ENCODE measurements at places on chromosomes 6 and 20. TPM values are rescaled to one million over a fixed set of nuclear protein-coding genes. Genes with fewer than 3 reads are reported as not detected.

- H3K36me3 ChIP-seq: no peaks in the 10 kb centered on the region
- H3K27ac ChIP-seq: no peak overlapping the region
- H3K27me3 ChIP-seq: peaks cover 31% of the 10 kb centered on the region
Measured at GRCh38 chr6:39092124-39092523, 22.9 kb downstream of the SAYSD1 start.

GRCh38 chr20:37823296-37823980 is 79.5 kb upstream of the VSTM2L start:
- no peak for DNase-seq
- no peak overlapping the region for H3K4me3 ChIP-seq
- peaks cover 9% of the 10 kb centered on the region for H3K4me1 ChIP-seq
- peaks cover 7% of the 10 kb centered on the region for H3K36me3 ChIP-seq
- H3K27me3 ChIP-seq: no peaks in the 10 kb centered on the region

- H3K36me3 ChIP-seq: no peaks in the 10 kb centered on the region
- H3K4me1 ChIP-seq: peaks cover 2% of the 10 kb centered on the region
- H3K4me3 ChIP-seq: no peak overlapping the region
- H3K27ac ChIP-seq: no peak overlapping the region
Measured at GRCh38 chr20:54058420-54059139, 11.8 kb downstream of the BCAS1 start.

GRCh38 chr6:31042806-31043205 is 32.5 kb downstream of the MUC22 start:
- peaks cover 17% of the 10 kb centered on the region for H3K27me3 ChIP-seq
- no peaks in the 10 kb centered on the region for H3K36me3 ChIP-seq
- no peak overlapping the region for H3K27ac ChIP-seq
- H3K4me1 ChIP-seq: peaks cover 2% of the 10 kb centered on the region
- peak; percentile 57 for DNase-seq
- H3K4me3 ChIP-seq: no peak overlapping the region

DNA sequence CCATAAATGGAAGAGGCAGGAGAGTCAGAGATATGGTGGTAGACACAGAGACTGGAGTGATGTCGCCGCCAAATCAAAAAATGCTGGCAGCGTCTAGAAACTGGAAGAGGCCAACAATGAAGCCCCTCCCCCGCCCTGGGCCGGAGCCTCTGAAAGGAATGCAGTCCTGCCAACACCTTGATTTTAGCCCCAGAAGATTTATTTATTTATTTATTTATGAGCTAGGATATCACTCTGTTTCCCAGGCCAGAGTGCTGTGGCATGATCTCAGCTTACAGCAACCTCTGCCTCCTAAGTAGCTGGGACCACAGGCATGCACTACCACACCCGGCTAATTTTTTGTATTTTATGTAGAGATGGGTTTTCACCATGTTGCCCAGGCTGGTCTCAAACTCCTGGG is 82.6 kb upstream of the CCDC167 start:
- no peaks in the 10 kb centered on the region for H3K27me3 ChIP-seq
- H3K27ac ChIP-seq: no peak overlapping the region
- H3K36me3 ChIP-seq: no peaks in the 10 kb centered on the region
- H3K4me1 ChIP-seq: no peaks in the 10 kb centered on the region

GRCh38 chr6:136592930-136593673 is 42.9 kb upstream of the MAP7 start:
- H3K4me3 ChIP-seq: no peak overlapping the region
- no peaks in the 10 kb centered on the region for H3K27me3 ChIP-seq
- peak overlapping the region; percentile 91 for H3K27ac ChIP-seq

The HLA-DQB1 gene
- total RNA-seq: 2.3 TPM

Measured in activated CD4-positive, alpha-beta T cell treated with anti-CD3 and anti-CD28 coated beads for 36 hours (primary cell).